ENCODE measurements at places on chromosomes 7 and 10.

- peaks cover 41% of the 10 kb centered on the region for H3K36me3 ChIP-seq
- H3K4me3 ChIP-seq, result no peak overlapping the region
These were observed 55.1 kb downstream of the IPMK start for GRCh38 chr10:58212622-58213021.

DNA sequence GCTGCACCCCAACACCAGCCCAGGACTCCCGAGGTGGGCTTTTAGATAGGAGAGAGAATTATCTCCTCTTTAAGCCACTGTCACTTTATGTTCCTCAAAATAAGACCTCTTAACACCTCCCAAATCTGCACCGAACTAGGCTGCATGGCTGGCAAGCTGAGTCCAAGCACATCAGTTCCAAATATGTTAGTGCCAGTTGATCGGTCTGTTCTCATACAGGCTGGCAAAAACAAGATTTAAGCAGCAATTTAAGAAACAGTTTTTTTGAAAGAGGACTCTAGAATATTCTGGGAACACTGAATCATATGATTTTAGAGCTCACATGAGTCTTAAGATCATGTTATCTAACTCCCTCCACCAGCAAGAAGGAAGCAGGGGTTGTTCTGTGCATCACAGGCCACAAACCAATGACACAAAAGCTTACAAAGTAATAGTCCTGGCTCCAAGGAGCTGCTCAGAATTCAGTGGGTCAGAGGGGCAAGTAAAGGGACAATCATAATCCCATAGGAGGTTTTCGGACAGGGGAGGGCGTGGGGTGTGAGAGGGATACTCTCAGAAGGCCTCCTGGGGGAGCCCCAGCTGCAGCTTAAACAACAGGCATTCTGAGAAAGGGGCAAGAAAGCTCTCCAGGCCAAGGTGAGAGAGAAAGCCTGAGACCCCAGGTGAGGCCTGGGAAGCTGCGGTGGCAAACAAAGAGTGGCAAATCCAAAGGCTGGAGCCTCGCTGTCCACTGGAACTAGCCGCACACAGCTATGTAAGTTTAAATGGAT is 7.1 kb downstream of the COBL start:
- H3K27me3 ChIP-seq, result peaks cover 7% of the 10 kb centered on the region
- H3K4me3 ChIP-seq, result no peak overlapping the region
- no peaks in the 10 kb centered on the region for H3K36me3 ChIP-seq
- H3K4me1 ChIP-seq, result no peaks in the 10 kb centered on the region
- no peak overlapping the region for H3K27ac ChIP-seq

GRCh38 chr10:48209241-48209640 is 65.3 kb downstream of the FRMPD2 start:
- H3K36me3 ChIP-seq, result no peaks in the 10 kb centered on the region
- H3K4me3 ChIP-seq, result no peak overlapping the region
- no peaks in the 10 kb centered on the region for H3K4me1 ChIP-seq
- H3K27me3 ChIP-seq, result no peaks in the 10 kb centered on the region
- no peak overlapping the region for H3K27ac ChIP-seq

DNA sequence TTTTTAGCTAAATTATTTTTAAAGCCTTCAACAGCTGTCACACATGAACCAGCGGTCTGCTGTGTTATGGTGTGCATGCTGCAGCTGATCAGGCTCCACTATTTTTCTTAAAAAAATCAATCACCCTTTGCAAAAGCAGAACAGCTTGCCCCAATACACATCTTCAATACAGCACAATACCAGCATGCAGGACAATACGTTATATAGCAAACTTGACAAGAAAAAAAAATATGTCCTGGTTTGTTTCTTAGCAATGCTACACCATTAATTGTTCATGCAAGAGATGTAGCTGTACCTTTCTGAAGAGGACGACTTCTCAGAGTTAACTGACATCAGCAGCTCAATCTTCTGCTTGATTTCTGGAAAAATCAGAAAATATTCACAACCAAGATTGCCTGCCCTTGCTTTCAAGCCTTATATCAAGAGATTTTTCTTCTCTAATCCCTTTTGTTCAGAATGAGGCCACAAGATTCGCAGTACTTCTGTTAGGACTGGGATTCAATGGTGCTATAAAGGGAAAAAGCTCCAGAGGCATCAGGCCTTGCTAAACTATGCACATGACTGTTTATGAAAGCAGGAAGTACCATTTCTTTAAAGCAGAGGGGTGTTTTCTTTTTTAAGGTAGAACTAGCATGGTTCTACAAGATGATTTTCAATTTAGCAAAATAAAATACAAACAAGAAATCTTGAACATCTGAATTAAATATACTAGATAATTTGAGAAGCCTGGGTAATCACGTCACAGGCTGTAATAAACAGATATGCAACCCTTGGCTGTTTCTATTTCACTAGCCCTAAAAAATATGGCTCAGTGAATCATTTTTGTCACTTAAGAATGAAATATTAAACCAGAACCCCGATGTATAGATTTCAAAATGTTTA is 120.0 kb downstream of the SRPK2 start:
- peak overlapping the region; percentile 94 for H3K27ac ChIP-seq
- no peaks in the 10 kb centered on the region for H3K27me3 ChIP-seq
- no peak for DNase-seq
- peak overlapping the region; percentile 79 for H3K4me3 ChIP-seq
- H3K4me1 ChIP-seq, result peaks cover 49% of the 10 kb centered on the region

- DNase-seq, result no peak
- H3K27me3 ChIP-seq, result no peaks in the 10 kb centered on the region
- H3K27ac ChIP-seq, result no peak overlapping the region
- H3K4me1 ChIP-seq, result peaks cover 14% of the 10 kb centered on the region
These were observed 250.9 kb downstream of the CHCHD3 start for GRCh38 chr7:132830941-132831340.

- peaks cover 79% of the 10 kb centered on the region for H3K4me1 ChIP-seq
- peak overlapping the region; percentile 75 for H3K27ac ChIP-seq
- no peak for DNase-seq
- no peaks in the 10 kb centered on the region for H3K27me3 ChIP-seq
- no peak overlapping the region for H3K4me3 ChIP-seq
- peaks cover 44% of the 10 kb centered on the region for H3K36me3 ChIP-seq
These were observed 115.3 kb downstream of the PIP4K2A start for GRCh38 chr10:22599048-22599561.

DNA sequence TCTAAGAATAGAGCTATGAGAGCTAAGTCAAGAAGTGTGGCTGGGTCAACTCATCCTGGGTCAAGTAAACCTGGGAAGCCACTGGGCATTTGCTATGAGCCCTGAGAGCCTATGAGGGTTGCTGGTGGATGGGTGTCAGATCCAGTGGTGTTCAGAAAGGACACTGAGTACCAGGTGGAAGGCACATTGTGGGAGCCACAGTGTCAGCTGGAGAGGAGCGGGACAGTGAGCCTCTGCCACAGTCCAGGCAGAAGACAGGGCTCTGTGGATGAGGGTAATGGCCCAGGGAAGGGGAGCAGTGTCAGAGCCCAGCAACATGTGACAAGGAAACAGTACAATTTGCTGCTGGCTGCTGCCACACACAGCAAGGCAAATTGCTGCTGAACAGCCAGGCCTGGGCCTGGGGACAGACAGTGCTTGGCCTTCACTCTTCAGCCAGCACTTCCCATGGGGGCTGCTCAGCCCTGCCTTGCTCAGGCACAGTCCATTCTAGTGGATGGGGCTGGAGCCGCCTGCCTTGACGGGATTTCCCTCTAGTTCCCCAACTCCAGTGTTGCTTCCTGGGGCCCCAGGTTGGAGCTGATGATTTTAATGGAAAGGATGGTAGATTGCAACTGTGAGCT is 90.9 kb upstream of the CHST15 start:
- peaks cover 3% of the 10 kb centered on the region for H3K4me1 ChIP-seq
- H3K36me3 ChIP-seq, result no peaks in the 10 kb centered on the region
- no peak for DNase-seq
- no peak overlapping the region for H3K4me3 ChIP-seq

DNA sequence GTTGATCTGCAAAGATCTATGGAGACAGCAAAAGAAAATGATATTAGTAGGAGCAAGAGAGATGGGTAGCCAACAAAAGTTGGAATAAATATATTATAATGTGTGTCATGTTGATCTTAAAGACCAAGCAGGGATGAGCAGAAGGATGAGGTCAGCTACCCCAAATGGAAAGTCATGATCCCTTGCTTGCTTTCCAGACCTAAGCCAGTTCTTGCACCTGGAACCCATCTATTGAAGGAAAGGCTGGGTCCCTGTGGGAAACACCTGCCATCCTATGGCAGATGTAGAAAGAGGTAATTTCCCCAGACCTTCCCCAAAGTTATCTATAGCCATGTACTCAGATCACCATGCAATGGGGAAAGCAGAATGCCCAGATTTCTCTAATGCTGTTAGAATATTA is 52.5 kb downstream of the LYZL2 start:
- no peak overlapping the region for H3K4me3 ChIP-seq
- no peak for DNase-seq

DNA sequence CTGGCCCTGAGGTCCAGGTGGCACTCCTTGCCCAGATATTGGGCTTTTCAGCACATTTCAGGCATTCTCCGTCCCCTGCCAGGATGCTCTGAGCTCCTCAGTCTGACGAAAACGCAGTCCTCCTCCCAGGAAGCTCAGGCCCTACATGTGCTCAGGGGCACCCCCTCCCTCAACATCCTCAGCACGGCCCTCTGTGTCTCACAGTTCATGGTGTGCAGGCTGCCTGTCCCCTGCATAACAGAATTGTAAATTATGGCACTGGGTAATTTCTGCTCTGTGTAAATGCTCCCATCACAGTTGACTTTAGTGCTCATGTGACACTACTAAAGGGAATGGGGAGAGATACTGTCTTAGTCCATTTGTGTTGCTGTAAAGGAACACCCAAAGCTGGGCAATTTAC is 563.8 kb downstream of the DNAJB6 start:
- DNase-seq, result no peak
- H3K4me1 ChIP-seq, result peaks cover 4% of the 10 kb centered on the region
- H3K27ac ChIP-seq, result no peak overlapping the region
- no peaks in the 10 kb centered on the region for H3K27me3 ChIP-seq
- H3K36me3 ChIP-seq, result no peaks in the 10 kb centered on the region

DNA sequence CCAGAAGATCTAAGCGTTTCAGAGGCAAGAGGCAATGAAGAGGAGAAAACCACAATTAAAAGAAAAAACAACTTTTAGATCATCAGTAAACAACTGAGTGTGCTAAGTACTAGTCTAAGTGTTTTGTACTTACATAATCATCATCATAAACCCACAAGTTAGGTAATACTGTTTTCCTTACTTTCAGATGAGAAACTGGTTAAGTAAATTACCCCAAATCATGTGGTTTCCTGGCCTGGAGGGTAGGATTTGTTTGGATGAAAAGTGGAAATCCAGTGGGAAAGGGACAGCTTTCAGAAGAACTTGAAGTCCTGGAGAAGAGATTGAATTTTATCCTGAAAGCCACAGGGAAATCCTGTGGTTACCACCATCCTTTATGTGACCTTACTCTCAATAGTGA is 463.3 kb downstream of the LRMDA start:
- H3K4me1 ChIP-seq, result no peaks in the 10 kb centered on the region
- DNase-seq, result no peak
- no peaks in the 10 kb centered on the region for H3K27me3 ChIP-seq
- H3K4me3 ChIP-seq, result no peak overlapping the region
- no peaks in the 10 kb centered on the region for H3K36me3 ChIP-seq

GRCh38 chr10:92552310-92552709 is 21.6 kb downstream of the IDE start:
- peaks cover 49% of the 10 kb centered on the region for H3K36me3 ChIP-seq
- H3K27me3 ChIP-seq, result no peaks in the 10 kb centered on the region
- H3K4me1 ChIP-seq, result peaks cover 4% of the 10 kb centered on the region
- no peak overlapping the region for H3K27ac ChIP-seq

GRCh38 chr7:76074972-76075370 is 27.1 kb downstream of the MDH2 start:
- H3K27me3 ChIP-seq, result no peaks in the 10 kb centered on the region
- H3K27ac ChIP-seq, result no peak overlapping the region
- no peak for DNase-seq
- no peaks in the 10 kb centered on the region for H3K36me3 ChIP-seq
- peaks cover 11% of the 10 kb centered on the region for H3K4me1 ChIP-seq
- H3K4me3 ChIP-seq, result no peak overlapping the region

DNA sequence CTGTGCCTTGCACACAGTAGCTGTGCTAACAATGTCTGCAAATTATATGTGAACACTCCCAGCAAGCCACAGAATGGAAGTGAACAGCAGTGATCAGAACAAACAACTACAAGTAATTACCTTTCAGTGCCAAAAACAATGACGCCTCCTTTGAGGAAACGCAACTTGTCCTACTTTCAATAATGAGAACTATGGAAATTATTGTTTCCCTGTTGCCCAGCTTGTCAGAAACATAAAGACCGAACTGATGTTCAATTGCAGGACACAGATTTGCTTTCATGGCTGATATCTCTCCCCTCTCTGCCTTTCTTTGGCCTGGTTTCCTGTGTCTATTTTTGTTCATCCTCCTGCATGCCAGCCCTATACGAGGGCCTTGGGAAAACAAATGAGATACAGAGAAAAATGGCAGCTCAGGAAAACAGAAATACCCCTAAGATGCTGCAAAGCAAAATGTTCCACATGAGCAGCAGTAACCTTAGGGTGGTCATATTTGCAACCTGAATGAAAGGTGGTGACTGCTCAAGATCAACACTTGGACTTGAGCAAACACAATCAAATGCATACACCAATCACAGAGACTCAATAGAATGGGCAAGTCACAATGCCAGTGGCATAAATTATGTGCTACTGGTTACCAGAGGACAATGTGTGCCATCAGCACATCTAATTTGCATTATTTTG is 26.8 kb downstream of the COBL start:
- H3K27ac ChIP-seq, result no peak overlapping the region
- H3K4me1 ChIP-seq, result no peaks in the 10 kb centered on the region
- peaks cover 1% of the 10 kb centered on the region for H3K27me3 ChIP-seq
- no peak for DNase-seq

DNA sequence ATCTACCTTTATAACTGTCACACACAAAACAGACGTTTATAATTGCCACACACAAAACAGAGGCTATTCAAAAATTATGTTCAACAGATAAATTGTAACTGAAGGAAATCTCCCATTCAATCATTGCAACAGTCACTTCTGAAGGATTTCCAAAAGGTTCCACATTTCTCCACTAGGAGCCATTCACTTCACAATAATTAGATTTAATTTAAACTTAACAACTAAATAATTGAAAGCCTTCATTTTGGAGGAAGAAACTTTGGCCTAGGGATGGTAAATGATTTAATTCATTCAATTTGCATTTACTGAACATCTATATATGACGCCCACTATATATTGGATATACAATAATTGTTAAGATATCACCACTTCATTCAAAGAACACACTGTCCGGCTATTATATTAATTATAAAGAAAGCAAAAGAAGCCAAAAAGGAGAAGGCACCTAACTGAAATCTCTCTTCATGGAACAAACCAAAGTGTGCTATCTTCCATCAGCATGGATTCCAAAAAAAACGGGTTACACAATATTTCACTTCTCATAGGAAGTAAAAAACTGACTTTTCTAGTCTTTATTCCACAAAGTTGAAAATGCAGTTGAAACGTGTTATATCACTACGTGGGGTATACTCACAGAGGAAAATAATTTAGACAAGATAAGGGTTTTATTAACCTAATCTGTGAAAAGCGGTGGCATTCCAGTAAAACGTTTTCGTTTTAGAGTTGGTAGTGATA is 1.7 kb downstream of the ATAD1 start:
- H3K4me1 ChIP-seq, result peaks cover 37% of the 10 kb centered on the region
- no peaks in the 10 kb centered on the region for H3K27me3 ChIP-seq
- peaks cover 33% of the 10 kb centered on the region for H3K36me3 ChIP-seq
- DNase-seq, result no peak
- H3K27ac ChIP-seq, result peak overlapping the region; percentile 97

Data from activated CD8-positive, alpha-beta T cell treated with anti-CD3 and anti-CD28 coated beads for 36 hours (primary cell).